SHP77 (cell line): ENCODE measurements at places on chromosomes 5 and 9.

DNA sequence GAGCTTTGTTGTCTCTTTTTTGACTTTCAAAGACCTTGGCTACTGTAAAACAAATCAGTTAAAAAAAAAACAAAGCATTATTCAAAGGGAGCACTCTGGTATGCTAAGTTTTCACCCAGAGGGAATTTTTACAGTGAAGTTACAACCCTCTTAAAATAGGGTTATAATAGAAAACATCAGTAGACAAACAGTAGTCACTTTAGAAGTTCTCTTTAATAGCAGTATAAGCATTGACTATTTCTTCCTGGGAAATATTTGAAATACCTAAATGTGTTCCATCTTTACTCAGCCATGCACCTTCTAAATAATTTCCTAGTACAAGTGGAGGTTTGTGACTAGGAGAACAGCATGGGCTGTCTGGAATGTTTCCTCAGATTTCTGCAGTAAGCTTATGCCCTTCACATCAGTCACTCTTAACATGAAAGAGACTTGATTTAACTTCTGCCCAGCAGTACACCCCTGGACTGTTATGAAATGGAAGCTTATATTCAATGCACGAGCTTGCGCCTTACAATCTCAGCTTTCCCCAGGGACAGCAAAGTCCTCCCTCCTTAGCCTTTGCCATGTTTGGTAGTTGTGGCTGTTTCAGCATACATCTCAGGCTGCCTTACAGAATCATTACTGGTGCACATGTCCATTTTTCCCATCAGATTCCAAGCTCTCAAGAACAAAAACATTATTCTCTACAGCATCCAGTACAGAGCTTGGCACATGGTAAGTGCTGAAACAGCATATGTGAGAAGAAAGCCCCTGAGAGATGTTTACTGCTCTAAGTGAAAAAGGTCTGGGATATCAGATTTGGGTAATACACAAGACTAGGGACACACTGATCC is 191.5 kb downstream of the ZNF608 start:
- DNase-seq = no peak

DNA sequence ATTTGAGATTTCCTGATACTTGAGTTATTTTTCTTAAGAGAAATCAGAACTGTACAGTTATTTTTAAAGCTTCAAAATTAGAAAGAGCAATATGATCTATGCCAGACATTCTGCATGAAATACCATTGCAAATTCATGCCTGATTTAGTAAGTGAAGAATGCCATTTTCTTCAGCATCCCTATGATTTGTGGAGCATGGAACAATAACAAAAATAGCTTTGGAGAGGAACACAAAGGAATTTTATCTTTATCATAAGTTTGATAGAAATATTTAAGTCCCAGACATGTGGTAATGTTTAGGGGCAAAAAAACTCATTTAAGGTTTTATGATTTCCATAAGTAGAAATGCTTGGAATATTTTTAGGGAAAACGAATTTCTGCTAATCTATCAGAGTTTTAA is 1863.4 kb downstream of the EFNA5 start:
- no peak for DNase-seq

- DNase-seq = no peak
Observed at GRCh38 chr9:110755179-110755578, 86.6 kb downstream of the MUSK start.

DNA sequence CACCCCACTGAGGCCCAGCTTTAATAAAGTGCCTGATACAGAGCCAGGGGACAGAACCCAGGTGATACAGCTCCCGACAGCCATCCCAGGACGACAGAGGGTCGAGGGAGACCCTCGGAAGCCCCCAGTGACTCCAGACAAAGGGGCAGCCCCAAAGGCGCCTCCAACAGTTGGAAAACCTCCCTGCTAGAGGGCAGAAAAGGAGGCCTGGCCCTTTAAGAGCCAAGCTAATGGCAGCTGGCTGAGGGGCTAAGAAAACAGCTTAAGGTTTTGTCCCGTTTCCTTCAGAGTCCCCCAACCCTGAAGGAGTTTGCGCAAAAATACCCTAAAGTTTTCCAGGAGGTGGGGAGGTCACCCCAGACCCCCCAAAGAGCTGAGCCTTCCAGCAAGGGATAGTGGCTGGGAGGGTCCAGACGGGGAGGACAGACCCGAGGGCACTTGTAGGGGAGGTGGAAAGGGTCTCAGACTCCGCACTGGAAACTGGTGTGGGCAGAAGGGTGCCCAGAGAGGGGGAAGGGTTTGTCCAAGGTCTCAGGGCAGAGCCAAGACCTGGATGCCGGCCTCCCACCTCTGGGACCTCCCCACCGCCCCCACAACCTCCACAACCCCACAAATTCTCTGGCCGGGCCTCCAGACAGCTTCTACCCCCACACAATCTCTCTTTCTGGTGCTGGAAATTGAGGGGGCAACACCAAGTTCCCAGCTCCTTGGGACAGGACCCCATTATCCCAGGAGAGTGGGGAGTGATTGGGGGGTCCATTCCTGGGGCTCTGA is 8.2 kb upstream of the AK1 start:
- no peak for DNase-seq

GRCh38 chr5:58940446-58940845 is 357.6 kb downstream of the RAB3C start:
- peak; percentile 10 for DNase-seq

DNA sequence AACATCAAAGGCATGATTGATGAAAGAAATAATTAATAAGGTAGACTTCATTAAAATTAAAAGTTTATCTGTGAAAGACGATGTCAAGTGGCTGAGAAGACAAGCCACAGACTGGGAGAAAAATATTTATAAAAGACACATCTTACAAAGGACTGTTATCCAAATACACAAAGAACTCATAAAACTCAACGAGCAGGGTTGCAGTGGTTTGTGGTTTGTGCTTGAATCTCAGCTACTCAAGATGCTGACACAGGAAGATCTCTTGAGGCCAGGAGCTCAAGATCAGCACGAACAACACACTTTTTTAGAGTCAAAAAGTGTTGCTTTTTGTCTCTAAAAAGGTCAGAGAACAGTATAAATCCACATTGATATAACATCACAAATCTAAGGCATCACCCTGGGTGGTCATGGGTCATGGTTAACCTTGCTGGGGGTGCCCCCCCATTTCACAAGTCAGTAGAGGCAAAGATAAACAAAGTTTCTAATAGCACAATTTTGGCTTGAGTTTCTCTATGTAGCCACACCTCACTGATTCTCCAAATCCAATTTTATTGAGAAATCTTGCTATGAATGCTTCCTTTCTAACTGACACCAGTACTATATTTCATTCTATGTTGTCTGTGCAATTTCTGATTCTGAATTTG is 342.9 kb upstream of the RPS23 start:
- DNase-seq = no peak

DNA sequence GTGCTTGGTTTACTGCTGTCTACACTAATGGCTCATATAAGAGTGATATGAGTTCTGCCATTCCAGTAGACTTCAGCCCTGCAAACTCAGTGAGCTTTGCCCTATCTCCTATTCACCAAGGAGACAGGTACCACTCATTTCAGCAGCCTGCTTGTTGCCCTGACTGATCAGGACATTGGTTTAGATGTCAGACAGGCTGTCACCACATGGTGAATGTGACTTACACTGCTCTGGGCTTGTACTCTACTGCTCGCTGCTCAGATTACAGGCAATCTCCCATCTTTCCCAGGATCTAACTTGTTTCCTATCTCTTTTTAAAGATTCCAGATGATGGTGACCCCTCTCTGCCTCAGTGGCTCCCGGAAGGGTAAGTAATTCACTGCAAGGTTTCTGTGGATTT is 123.3 kb upstream of the RUSC2 start:
- no peak for DNase-seq

DNA sequence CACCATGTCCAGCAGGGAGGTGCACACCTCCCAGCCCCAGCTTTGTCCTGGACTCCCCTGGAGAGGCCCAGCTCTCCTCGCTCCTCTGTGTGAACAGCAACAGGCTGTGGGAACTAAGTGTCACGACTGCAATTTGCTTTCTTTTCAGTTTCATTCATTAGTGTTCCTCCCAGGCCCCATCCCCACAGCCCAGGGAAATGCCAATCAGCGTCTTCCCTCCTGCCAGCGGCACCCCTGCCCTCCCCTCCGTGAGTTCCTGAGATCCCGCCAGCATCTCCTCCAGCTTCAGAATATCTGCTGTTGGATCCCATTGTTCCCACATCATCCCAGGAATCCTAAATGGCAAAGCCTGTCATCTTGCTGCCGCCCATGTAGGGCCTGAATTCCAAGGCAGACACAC is 13.1 kb upstream of the RPL26L1 start:
- DNase-seq = no peak

DNA sequence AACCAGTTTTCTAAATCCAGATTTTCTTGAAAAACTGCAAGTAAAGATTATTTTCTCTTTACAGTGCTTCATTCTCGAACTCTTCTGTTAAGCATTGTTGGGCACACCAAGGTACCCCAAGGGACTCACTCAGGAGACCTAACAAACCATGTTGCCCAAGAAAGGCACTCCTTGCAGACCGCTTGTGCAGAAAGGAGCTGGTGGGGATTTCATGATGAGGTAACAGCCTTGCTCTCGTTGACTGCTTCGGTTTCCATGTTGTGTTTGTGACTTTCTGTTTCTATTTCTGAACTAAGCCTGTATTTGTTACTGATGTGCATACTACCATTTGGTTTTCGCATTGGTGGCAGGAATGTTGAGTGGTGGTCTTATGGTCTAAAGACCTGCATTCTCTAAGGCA is 266.6 kb upstream of the DAP start:
- DNase-seq = no peak

GRCh38 chr5:74328221-74328630 is 312.3 kb downstream of the ENC1 start:
- no peak for DNase-seq

DNA sequence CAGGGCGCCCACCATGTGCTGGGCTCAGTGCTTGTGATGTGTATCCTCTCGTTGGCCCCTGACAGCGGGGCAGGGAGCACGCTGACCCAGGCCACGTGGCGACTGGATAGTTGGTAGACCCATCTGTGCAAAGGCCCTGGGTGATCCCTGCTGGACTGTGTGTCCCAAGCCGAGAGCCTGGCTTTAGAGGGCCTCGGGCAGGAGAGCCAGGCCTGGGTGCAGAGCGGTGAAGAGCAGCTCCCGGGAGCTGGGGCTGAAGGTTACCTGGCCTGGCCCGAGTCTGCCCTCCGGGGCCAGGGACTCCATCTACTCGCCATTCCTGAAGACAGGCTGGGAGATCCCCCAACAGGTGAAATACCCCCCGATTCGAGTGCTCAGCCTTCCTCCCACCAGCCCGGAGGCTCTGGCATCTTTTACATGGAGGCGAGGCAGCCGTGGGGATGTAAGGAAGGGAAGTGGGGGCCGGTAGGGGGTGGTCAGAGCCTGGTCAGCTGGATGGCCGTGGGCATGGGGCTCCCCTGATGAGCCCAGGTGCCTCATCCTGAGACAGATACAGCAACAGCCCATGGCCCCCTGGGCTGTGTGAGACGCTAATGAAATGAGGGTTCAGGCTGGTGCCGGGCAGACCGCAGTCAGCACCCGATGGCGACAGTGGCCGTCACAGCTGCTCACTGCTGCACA is 19.0 kb downstream of the NCS1 start:
- no peak for DNase-seq

DNA sequence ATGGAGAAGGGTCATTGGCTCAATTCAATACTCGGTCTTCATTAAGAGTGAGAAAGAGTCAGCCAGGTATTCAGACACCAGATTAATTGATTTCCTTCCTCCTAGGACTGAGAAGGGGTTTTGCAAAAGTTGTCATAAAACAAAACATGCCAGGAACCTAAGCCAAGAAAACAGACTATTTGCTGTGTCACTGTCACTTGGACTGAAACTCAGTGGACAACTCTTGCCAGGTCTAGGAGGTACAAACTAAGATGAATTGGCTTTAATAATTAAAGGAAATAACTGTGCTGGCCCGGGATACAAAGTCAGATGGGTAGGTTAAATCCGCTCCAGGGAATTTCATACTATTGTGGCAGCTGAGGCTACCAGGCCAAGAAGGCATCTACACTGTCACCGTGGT is 71.1 kb upstream of the TBC1D9B start:
- DNase-seq = no peak

GRCh38 chr9:108241384-108242073 is 614.3 kb downstream of the ACTL7B start:
- DNase-seq = no peak

DNA sequence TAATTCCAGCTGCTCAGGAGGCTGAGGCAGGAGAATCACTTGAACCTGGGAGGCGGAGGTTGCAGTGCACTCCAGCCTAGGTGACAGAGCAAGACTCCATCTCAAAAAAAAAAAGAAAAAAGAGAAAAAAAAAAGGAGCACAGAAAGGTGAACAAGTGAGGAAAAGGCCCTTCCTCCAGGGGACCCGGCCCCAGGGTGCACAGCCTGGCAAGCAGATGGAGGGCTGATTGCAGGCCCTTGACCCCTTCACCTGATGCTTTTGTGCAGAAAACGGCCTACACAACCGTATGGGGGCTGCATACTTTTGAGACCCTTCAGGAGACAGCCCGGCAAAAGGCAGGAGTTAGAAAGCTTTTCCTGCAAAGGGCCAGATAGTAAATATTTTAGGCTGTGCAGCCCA is 33.9 kb downstream of the HRH2 start:
- DNase-seq = no peak
